ENCODE measurements at places on chromosomes 5 and 9.

DNA sequence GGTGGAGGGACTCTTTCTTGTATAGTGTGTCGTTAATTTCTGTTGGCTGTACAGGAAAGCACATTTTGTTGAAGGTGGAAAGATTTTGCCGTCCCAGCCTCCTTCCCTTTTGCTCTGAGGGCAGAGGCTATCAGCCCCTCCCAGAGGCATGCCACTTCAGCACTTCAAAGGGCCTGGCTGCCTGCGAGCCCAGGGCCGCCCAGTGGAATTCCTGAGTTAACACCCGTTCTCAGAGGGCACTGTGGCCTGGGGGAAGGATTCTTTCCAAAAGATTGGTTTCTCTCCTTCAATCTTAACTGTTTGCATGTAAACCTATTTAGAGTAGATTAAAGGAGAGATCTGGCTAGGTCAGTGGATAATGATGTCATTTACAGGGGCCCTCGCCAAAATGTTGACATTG is 238.6 kb downstream of the FANCC start:
- DNase-seq = no peak

GRCh38 chr9:83070261-83070660 is 7.3 kb upstream of the RASEF start:
- no peak for DNase-seq

- DNase-seq = no peak
Observed at GRCh38 chr5:152883066-152883775, 478.1 kb upstream of the NMUR2 start.

GRCh38 chr9:70389621-70390266 is 24.7 kb downstream of the KLF9 start:
- no peak for DNase-seq

- DNase-seq = no peak
Observed at GRCh38 chr9:86868616-86869015, 78.7 kb downstream of the GAS1 start.

DNA sequence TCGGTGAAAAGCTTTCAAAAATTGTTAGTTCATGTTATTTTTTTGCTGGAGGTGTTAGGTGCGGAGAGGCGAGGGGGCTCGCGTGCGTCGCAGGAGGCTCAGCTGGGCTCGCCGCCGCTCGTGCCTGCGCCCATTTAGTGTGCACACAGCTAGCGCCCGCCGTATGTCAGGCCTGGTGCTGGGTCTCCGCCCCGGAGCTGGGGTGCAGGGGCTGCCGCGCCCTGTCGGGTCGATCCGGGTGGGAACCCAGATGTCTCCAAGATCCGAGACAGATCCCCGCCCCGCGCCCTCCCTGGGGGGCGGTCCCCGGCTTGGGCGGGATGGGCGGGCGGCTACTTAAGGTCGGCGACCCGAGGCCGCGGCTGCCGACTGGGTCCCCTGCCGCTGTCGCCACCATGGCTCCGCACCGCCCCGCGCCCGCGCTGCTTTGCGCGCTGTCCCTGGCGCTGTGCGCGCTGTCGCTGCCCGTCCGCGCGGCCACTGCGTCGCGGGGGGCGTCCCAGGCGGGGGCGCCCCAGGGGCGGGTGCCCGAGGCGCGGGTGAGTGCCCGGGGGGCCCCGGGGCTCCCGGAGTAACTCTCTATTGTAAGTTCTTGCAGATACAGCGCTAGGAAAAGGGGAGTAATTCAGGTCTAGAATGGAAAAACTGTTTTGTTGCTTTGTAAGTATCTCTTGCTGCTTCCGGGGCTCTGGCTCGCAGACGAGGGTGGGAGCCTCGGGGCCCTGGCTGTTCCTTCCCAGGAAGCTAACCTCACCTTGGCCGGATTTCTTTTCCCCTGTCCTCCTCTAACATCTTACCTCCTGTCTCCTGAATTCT is 31.7 kb downstream of the GSN start:
- no peak for DNase-seq

GRCh38 chr5:40754381-40755092 is 1.2 kb downstream of the TTC33 start:
- no peak for DNase-seq

- no peak for DNase-seq
Observed at GRCh38 chr5:79285285-79285684, 49.4 kb downstream of the JMY start.

- DNase-seq = no peak
Observed at GRCh38 chr9:125544484-125544883, 162.5 kb downstream of the MAPKAP1 start.

DNA sequence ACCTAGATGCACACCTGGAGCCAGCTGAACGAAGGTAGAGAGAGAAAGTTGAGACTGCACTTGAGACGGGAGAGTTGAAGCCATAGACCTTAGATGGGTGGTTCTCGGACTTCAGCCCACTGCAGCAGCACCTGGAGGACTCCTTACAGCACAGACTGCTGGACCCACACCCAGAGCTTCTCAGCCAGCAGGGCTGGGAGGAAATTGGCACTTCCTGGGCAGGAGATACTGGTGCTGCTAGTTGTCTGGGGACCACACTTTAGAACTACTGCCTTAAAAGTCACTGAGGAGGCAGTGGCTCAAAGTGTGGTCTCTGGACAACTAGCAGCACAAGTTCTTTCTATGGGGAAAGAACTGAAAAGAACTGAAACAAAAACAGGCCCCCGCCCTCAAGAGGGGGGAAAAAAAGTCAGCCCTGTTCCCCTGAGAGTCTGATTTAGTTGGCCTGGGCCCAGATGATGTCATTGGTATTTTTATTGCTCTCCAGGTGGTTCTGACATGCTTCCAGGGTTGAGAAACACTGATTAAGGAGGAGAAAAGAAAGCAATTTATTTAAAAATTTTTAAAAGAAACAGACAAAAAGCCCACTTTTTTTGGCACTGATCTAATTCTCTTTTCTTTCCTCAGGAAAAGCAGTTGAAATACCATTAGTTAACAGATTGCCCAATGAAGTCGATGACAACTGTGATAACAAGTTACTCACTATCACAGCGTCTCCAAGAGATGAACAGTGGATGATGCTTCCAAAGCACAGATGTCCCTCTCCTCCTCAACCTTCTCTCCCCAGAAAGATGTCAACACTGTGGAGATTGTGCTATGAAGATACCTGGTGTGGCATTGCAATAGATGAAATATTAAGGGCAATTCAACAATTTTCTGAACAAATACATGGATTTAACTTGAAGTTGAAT is 73.6 kb upstream of the ADAMTS16 start:
- DNase-seq = no peak

DNA sequence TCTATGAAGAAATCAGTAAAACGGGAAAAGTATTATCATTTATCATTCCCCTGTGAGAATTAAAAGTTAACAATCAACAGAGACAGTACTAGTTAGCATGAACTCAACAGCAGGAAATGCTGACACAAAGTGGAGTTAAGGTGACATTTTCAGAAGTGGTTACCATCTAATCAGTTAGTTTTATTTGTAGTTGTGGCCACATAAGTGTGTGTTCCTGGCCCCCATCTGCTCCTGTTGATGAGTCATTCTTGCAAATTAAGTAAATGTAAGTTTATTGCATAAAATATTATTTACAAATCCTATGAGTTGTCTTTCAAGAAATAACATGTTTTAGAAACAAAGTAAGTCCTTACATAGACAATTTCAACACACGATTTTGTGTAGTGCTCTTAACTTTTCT is 8.9 kb upstream of the BNC2 start:
- DNase-seq = no peak

- DNase-seq = no peak
Observed at GRCh38 chr9:78539904-78540303, 243.0 kb downstream of the PSAT1 start.

DNA sequence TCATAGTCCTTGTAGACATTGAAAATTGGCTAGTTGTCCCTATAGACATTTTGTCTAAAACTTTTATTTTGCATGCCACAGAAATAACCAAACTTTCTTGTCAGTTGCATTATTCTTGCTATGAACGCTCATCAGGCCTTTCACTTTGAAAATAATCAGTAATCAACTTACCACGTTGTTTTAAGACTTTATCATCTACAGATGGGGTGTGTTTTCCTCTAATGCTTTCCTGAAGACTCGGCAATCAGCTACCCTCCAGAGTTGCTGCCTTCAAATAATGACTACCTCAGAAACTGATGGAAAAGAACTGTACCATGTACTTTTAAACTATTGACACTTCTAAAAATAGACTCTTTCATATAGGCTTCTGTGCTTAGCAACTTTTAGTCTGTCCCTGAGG is 33.5 kb upstream of the HSPB3 start:
- no peak for DNase-seq

Measured in HL-60 (cell line).